Fibroblast of skin of back (primary cell): ENCODE measurements at places on chromosomes 16 and 17.

DNA sequence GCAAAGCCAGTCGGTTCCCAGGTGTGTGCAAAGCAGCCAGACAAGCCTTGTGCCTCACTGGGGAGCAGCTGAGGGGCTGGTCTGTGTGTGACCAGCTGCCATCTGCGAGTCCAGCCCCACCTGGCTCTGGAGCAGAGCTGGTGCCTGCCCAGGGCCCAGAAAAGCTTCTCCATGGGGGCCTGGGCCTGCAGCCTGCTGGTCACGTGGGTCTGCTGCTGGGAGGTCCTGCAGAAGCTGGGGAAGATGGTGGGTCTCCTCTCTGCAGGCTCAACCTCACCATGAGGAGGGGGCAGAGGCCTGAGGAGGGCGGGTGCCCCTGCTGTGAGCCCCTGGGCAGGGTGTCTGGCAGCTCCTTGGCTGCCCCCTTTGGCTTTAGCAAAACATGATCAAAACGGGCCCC, 71.9 kb downstream of the ENGASE start:
- DNase-seq: no peak

- peak; percentile 53 for DNase-seq
Observed at GRCh38 chr16:27245276-27246172, 23.0 kb downstream of the NSMCE1 start.

GRCh38 chr17:56785405-56785804, 48.3 kb downstream of the C17orf67 start:
- no peak for DNase-seq

DNA sequence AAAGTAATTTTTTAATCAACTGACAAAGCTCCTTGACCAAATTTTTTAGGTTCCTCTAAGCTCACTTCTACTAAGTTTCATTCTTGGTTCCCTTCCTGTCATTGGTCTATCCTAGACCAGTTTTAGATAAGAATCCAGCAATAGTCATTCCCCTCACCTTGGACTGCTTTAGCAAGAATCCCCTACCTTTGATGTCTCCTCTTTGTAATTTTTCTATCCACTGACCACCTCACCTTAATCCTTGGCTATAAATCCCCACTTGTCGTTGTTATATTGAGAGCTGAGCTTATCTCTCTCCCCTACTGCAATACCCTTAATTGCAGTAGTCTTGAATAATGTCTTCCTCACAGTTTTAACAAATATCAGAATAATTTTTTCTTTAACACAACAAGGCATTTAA, 107.2 kb downstream of the USP32 start:
- no peak for DNase-seq

DNA sequence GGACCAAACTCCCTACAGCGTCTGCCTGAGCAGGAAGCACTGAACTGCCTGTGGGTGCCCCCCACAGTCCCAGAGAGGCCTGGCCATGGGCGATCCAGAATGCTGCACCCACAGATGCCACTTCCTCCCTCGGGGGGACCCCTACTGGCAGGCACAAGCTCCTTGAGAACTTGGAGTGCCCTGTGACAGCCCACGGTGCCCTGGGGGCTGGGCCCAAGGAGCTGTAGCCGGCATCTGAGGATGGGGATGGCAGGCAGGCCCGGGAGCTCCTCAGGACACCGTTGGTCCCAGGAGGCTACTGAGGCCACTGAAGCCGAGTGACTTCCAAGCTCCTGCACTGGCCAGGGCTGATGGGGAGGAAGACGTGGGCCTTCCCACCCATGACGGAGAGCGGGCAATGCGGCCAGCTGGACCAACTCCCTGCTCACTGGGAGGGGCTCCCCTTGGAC, 15.1 kb upstream of the RASD1 start:
- no peak for DNase-seq

- DNase-seq: no peak
Observed at GRCh38 chr17:19303367-19303776, 59.2 kb downstream of the B9D1 start.
